ENCODE measurements at places on chromosomes 7 and 10.

DNA sequence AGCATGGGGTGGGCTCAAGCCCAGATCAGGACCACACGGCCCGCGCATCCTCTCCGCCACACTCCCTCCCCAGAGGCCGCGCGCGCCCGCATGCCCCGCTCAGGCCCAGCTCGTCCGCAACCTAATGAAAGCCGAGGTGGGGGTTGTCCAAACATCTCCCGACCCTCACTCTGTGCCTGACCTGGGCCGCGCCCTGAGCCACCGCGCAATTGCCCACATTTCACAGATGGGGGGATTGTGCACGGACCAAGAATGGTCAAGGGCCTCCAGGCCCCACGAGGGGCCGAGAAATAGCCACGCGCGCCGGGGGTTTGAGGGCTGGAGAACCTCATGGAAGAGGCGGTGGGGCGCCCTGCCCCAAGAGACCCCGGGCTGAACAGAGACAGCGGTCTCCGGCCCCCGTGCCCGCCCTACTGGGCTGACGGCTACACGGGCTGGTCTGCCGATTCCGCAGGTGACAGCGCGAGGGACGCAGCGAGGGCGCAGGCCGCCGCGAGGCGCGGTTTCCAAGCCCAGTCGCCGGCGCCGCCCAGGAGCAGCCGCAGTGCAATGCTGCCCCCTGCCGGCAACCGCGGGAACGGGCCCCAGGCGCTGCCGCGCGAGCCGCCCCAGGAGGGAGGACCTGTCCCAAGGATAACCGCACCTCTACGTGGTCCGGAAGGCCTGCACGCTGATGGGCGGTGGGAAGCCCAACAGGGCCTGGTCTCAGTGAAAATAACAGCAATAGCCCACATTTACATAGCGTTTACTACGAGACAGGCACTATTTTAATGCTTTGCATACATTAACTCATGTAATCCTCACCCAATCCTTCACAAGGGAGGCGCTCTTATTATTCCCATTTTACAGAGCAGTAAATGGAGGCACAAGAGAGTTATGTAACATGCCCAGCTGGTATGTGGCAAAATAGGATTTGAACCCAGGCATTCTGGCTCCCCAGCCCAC, 10.5 kb upstream of the GRID1 start:
- DNase-seq, result peak; percentile 91

DNA sequence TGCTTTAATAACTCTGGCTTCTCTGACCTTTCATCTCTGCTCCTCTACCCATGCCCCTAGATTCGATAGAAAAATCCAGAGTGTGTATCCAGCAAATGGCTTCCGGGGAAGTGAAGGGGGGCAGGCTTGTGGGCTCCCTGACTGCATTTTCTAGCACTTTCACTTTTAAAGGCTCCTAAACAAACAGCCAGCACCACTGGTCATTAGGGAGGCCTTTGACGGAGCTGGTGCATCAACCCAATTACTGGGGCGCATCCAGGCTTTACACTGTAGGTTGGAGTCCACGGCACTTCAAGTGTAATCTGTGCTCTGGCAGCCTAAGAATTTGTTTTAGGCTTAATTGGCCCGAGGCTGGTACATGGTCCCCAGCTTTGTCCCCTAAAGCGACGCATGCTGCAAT, 291.9 kb downstream of the GFRA1 start:
- no peak for DNase-seq

DNA sequence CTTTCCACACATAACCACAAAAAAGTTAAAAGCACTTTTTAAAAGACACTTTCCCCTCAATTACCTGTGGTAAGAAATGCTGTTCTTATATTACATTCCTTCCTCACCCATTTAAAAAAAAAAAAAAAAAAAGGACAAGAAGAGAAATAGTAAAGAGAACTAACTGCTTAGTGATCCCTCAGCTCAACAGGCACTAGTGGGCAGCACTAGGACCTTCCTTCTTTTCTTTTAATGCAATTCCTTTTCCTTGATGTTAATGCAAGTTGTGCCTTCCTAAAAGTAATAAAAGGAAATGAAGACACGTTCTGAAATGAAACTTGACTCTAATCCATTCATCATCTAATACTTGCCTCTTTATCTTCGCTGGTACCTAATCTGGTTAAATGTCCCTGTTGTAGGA, 189.7 kb downstream of the TCF7L2 start:
- no peak for DNase-seq

- no peak for DNase-seq
Measured at GRCh38 chr7:102082693-102083368, 203.8 kb upstream of the SH2B2 start.

GRCh38 chr7:30421647-30422196, 56.9 kb downstream of the NOD1 start:
- DNase-seq, result no peak

- no peak for DNase-seq
Measured at GRCh38 chr7:95863623-95864022, 91.3 kb downstream of the DYNC1I1 start.

DNA sequence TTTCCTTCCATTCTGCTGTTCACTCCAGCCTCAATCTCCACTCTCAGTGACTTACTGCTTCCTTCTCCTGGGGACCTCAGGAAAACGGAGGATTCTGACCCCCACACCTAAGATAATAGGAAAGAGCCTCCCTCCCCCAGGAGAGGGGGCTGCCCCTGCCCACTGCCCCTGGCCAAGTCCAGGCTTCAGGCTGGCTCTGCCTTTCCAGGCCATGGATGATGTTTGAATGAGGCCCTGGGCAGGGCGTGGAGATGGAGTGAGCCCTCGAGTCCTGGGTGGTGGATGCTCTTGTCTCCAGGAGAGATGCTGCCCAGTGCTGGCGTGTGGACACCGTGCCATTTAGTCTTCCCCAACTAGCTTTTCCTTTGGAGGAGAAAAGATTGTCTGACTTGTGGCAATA, 106.9 kb downstream of the INSYN2A start:
- DNase-seq, result no peak

GRCh38 chr10:13712476-13712836, 125.7 kb downstream of the PRPF18 start:
- DNase-seq, result no peak

- no peak for DNase-seq
Measured at GRCh38 chr7:152987656-152988055, 228.1 kb downstream of the ACTR3B start.

All from GM13976 (cell line).